ENCODE measurements at places on chromosomes 4 and X.

GRCh38 chr4:55027596-55027995 is 97.8 kb downstream of the KDR start:
- no peak for DNase-seq

GRCh38 chrX:19956923-19957322 is 33.9 kb downstream of the BCLAF3 start:
- no peak for DNase-seq

GRCh38 chrX:44462850-44463249 is 79.8 kb downstream of the FUNDC1 start:
- no peak for DNase-seq

DNA sequence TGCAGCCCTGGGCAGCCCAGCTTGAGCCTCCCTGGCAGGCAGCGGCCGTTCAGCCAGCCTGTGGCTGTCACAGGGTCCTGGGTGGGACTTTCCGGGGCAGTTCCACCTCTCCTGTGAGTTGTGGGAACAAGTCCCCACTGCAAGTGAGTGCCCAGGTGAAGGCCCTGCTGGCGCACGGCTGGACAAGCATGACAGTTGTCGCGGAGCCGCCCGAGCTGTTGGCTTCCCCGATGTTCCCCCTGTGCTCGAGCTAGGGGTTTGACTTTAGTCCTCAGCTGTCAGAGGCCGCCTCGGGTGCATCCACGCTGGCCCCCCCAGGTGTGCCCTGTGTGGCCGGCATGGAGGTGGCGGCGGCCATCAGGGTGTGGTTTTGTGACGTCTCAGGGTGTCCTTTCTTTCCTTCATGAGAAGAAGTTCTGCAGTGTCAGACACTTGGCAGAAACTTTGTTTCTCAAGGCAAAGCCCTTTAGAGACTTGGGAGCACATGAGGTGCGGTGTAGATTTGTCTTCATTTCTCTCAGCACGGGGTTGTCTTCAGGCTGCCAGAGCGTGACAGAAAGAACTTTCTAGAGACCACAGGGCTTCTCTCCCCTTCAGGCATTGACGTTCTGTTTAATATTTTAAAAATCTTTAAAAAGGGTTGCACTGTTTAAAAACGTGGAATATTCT is 69.4 kb upstream of the HGFAC start:
- no peak for DNase-seq

GRCh38 chr4:36385951-36386571 is 104.6 kb downstream of the DTHD1 start:
- peak; percentile 52 for DNase-seq

DNA sequence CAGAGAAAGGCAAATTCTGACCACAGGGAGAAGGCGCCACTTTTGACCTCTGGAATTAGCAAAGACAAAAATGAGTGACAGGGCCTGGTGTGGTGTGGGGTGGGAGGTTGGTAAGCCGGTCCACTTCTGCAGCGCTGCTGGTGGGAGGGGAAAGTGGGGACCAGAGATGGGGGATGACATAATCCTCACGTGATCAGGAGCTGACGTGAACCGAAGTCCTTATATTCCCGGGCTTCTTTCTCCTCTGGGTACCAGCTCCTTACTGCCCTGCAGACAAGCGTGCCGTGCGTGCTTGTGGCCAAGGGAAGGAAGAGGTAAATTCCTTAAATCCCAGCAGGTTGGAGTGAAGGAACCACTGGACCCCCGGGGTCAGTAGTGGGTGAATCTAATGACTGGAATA is at the start of gene TCEAL7:
Gene TCEAL7 (plus strand): TSS at position 249 of the 400 bp plus-strand sequence. CDS start 1,165 bp downstream, outside the sequence.
- DNase-seq = no peak

DNA sequence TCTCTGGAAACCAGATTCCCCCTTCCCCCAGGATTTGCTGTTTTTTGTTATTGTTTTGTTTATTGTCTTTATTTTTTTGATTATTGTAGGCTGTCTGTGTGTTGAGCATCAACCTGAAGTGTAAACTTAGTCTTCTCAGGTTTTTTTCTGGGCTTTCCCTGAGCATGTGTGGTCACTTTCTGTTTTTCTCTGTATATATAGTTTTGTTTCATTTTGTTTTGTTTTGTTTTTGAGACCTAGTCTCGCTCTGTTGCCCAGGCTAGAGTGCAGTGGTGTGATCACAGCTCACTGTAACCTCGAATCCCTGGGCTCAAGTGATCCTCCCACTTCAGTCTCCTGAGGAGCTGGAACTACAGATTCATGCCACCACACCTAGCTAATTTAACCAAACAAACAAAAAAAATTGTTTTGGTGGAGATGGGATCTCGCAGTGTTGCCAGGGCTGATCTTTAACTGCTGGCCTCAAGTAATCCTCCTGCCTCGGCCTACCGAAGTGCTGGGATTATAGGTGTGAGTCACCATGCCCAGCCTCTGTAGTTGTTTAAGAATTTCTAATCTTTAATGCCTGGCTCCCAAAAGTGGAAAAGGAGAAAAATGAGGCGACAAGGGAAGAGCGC is 9.1 kb downstream of the IL13RA1 start:
- DNase-seq = no peak

GRCh38 chr4:84530454-84530853 is 31.4 kb upstream of the NKX6-1 start:
- peak; percentile 87 for DNase-seq

Measured in Jurkat, Clone E6-1 (cell line).